ENCODE measurements at places on chromosomes 5 and 9. TPM values are rescaled to one million over a fixed set of nuclear protein-coding genes. Genes with fewer than 3 reads are reported as not detected.
A peak's percentile ranks its signal among the peaks of the same experiment; 100 is the strongest.

SCGB3A2 gene
- polyA plus RNA-seq: not detected

DNA sequence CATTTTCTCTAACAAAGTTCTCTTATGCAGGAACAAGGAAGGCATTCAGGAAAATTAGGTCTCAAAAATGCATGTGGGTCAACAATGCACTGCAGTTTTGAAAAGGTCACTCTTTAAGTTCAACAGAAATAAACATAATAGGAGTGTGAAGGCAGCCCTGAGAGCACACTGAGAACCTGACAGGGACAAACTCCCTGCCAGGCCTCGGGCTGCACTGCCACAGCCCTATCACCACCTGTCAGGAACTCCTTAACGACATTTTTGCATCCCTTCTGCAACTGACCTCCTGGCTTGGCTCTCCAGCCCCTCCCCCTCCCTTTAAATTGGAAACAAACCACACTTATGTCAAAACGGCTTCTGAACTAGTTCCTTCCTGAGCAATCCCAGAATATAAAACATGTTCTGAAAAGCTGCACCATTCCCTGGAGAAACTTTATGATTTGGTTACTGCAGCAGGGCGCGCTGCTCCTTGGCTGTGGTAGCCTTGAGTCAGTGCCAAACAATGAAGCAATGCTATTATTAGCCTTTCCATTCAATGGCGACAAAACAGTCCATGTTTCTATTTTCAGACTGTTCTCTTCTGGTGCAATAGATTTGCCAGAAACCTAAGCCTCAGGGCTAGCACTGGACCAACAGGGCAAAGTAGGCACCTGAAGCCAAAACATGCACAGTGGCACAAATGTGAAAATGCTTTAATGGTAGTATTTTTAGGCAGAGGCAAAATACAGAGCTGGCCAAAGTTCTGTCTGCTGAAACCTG lies 160.1 kb upstream of the ZNF608 start:
- DNase-seq: peak; percentile 84

- DNase-seq: no peak
These were observed 156.6 kb upstream of the SPRY4 start for GRCh38 chr5:142481410-142481809.

RARS1 gene
- 50.3 TPM for polyA plus RNA-seq

PTGER4 gene
- polyA plus RNA-seq: 5.3 TPM

PCDHA9 gene
- polyA plus RNA-seq: not detected

WNT8A gene
- polyA plus RNA-seq: not detected

TARS1 gene
- polyA plus RNA-seq: 61.9 TPM

DNA sequence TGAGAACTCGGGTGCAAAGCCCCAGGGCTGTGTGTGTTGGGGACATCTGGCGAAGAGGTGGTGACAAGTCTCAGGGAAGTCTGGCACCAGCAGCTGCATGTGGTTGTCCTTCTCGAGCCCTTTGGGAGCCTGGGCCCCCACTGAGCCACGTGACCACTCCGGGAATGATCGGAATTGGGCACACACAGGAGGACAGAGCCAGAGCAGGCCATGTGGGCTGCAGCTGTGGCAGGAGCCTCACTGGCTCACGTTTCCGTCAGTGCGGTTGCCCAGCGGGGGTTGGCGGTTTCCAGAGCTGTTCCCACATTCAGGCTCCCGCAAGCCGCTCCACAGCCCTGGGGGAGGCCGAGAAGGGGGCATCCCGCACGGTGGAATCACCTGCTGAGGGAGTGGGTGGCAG lies 6.8 kb upstream of the CEL start:
- DNase-seq: peak; percentile 50

LCN2 gene
- 1.1 TPM for polyA plus RNA-seq

MYORG gene
- polyA plus RNA-seq: 19.7 TPM

DNA sequence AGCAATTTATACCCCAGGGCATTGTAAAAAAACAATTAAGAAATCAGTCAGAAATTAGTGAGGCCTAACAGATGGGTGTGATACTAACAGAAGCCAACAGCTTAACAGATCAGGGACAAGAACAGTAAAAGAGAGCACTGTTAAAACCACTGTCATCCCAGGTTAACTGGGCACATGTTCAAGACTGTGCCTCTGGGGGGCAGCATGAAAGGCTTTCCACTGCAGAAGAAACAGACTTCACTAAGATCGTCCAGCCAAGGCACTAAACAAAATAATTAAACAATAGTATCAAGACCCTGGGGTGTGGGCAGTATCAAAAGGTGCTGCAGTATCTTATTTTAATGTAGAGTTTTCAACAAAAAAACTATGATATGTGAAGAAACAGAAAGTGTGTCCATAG lies 43.5 kb downstream of the FBN2 start:
- no peak for DNase-seq

DNA sequence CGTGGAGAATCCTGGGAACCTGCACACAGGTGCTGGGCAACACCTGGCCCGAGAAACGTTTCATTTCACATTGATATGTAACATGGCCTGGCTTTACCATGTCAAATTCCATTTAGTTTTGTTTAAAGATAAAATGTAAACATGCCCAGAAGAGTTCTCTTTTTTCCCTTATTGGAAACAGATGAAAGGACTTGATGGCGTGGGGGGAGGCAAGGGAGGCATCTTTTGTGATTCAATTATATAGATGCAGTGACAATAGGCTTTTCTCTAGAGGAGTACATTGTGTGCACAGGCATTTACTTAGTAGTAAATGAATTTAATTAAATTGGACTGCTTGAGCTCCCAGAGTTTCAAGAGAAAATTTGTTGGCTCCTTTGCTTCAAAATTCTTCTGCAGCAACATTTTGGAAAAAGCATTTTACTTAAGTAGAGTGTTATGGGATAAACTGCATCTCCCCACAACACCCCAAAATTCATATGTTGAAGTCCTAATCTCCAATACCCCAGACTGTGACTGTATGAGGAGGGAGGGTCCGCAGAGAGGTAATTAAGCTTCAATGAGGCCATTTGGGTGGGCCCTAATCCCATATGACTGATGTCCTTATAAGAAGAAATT lies 254.3 kb upstream of the NFIL3 start:
- no peak for DNase-seq

DNA sequence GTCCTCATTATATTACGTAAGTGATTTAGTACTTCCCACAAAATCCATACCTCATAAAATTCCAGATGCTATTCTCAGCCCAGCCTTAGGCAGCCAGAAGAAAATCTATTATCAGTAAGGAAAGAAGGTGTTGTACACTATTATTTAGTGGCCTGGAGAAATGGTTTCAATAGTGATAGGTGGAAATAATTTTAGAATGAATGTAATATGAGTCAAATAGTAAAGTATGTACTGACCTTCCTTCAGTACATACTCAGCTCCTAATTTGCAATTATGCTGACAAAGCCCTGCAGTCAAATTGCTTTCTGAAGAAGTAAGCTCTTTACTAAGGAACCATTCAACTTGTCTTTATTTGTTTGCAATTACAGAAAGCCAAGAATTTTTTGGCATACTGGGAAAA lies 409.2 kb downstream of the HTR1A start:
- DNase-seq: no peak

LIX1 gene
- polyA plus RNA-seq: 4.2 TPM

TAF7 gene
- polyA plus RNA-seq: 76.5 TPM

- no peak for DNase-seq
These were observed 4.5 kb downstream of the POU4F3 start for GRCh38 chr5:146342882-146343865.

- no peak for DNase-seq
These were observed 336.9 kb upstream of the PDE4D start for GRCh38 chr5:60230456-60230855.

DNA sequence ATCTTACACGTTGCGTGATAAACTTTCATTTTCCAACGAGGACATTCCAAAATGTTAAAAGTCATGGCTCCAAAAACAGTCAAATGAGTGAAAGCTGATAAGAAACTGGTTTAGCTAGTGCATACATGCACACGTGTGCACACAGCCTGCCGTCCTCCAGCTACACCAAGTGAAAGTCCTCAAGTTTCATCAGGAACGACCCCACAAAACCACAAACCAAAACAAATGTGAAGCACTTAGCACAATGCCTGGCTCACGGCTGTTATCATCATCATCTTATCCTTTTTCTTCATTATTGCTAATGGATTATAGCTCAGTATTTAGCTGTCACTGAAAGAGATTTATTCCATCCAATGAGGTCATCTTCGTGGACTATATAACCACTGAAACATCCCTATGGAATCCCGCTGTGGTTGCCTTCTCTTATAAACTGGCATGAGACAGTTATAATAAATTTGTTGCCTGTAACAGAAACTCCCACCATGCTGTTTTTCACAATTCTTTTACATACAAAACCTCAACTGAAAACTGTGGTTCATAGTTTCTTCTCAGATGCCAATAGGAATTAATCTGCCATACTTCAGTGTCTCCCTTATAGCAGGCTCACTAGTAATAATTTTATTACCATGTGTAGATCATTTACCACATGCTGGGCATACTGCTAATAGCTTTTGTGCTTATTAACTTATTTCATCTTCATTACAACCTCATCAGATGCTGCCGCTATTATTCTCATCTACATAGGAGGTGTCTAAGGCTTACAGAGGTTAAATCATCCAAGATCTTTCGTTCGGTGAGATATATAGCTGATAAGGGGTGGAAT lies 56.1 kb downstream of the SAXO1 start:
- DNase-seq: no peak

- no peak for DNase-seq
These were observed 56.1 kb upstream of the TUT7 start for GRCh38 chr9:86410281-86410680.

- DNase-seq: no peak
These were observed 73.8 kb upstream of the IFNE start for GRCh38 chr9:21555911-21556310.

GRCh38 chr9:87954230-87954629 lies 20.1 kb downstream of the CDK20 start:
- no peak for DNase-seq

PCDHB8 gene
- polyA plus RNA-seq: 2.1 TPM

GRCh38 chr9:98971168-98971914 lies 27.6 kb downstream of the COL15A1 start:
- DNase-seq: no peak

NXNL2 gene
- polyA plus RNA-seq: 0.19 TPM

- DNase-seq: peak; percentile 42
These were observed 115.0 kb upstream of the CACNA1B start for GRCh38 chr9:137762414-137763061.

DNA sequence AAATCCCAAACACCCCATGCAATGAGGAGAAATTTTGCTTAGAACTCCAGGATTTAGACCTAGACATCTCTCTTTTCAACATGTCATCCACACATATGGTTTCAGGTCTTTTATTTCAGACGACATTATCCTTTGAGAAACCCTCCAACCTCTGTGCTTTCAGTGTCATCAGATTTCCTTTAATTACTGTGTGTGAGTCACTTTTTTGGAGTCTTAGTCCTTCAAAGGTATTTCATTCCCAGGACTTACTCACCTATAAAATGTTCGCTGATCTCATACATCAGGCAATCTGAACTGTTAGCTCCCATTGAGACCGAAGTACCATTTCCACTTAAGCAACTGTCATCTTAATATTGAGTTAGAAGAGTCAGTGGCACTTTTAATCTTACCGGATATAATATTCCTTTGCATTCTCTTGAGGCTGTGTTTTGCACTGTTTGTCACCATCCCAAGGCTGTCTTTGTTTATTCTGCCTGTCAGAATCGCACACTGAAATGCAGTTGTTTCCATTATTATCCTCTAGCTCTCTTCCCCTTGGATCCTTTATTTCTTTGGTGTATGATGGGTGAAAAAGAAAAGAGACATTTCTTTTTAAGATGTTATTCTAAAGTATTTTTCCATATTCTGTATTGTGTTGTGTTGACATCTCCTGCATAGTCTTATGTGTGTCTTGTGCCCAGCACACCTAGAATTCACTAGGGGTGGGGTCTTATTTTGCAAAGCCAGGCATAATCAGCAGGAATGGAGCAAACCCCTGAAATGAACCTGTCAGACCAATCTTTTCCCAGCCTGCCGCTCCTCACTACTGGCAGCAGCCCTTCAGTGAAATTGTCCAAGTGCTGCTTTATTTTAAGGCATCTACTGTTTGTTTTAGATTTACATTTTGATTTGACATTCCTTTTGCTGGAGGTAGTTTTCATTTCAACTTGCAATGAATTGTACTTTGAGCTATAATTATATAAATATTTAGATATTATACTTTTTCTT lies 155.4 kb downstream of the PAM start:
- no peak for DNase-seq

DNA sequence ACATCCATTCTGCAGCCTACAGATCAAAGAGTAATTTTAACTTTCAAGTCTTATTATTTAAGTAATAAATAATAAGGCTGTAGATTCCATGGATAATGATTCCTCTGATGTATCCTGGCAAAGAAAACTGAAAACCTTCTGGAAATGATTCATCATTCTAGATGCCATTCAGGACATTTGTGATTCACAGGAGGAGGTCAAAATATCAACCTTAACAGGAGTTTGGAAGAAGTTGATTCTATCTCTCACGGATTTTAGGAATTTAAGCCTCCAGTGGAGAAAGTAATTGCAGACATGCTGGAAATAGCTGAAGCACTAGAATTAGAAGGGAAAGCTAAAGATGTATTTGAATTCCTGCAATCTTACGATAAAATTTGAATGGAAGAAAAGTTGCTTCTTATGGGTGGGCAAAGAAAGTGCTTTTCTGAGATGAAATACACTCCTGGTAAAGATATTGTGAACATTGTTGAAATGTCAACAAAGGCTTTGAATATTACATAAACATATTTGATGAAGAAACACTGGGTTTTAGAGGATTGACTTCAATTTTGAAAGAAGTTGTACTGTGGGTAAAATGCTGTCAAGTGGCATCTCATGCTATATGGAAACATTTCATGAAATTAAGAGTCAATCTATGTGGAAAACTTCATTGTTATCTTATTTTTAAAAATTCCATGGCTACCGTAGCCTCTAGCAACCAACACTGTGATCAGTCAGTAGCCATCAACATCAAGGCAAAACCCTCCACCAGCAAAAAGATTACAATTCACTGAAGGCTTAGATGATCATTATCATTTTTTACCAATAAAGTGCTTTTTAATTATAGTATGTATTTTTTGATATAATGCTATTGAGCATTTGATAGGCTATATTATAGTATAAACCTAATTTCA lies 1141.0 kb downstream of the CDH12 start:
- DNase-seq: no peak

DNA sequence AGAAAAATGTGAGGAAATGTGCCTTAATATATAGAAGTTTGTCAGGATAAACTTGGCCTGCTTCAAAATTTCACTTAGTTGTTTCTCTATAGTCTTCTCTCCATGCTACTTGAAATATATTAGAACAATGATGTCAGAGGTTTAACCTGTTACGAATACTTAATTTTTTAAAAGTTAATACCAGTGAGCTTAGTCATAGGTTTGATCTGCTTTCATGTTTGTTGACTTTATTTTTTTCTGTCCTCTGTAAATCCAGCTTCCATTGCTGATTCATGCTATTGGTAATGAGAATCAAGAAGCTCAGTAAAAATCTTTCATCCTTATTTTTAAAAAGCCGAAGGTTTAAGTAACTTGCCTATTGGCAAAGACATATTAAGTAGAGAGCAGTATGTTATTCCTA lies 27.9 kb downstream of the BDP1 start:
- DNase-seq: no peak

DNA sequence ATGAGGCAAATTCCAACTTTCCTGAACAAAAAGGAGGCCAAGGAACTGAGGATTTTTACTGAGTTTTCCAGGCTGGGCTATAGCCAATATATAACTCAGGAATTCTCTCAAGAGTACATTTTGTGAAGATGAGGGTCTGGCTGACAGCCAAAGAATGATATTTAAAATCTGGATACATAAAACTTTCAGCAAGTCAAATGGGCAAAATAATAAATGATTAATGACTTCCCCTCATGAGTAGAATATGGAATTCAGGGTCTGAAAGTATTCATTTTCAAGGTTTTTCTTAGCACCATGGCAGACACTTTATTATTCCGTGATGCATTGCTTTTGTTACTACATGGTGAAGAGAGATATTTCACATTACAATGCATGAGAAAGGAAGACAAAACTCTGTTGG lies 7.8 kb downstream of the FAM81B start:
- DNase-seq: no peak
